ENCODE measurements at places on chromosomes 6 and 20.

GRCh38 chr20:19778404-19778803 is 20.3 kb downstream of the RIN2 start:
- no peak for DNase-seq

GRCh38 chr20:32271620-32272019 is 5.8 kb upstream of the KIF3B start:
- no peak for DNase-seq

DNA sequence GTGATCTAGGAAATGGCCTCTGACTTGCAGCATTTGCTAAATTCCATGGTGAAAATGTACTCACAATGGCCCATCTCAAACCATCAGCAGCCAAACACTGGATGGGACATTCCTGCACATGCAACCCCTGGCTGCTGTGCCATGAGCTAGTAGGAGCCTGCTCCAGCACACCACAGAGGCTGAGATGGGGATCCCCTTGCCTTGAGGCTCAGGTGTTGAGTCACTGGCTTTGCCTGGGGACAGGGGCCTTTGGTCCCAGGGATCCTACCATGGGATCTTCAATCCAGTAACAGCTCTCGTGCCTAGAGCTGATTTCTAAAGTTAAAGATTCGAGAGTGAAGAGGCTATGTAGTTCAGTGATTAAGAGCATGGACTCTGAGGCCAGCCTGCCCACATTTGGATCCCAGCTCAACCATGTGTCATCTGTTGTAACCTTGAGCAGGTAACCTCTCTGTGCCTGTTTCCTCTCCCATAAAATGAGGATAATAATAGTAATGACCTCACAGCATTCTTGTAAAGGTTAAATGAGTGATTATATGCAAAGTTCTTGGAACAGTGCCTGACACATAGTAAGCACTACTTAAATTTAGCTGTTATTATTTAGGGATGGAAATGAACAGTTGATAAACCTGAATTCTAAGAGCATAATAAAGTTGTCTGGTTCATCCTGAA is 16.4 kb downstream of the FOXQ1 start:
- no peak for DNase-seq

DNA sequence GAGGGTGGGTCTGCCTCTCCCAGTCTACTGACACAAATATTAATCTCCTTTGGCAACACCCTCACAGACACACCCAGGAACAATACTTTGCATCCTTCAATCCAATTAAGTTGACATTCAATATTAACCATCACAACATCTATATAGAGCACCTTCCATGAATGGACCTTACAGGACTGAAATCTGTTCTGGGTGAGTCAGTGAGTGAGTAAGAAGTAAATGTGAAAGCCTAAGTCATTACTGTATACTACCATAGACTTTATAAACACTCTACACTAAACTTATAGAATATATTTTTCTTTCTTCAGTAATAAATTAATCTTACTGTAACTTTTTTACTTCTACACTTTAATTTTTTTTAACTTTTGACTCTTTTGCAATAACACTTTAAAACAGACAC is 993.8 kb upstream of the MAP3K7 start:
- no peak for DNase-seq

DNA sequence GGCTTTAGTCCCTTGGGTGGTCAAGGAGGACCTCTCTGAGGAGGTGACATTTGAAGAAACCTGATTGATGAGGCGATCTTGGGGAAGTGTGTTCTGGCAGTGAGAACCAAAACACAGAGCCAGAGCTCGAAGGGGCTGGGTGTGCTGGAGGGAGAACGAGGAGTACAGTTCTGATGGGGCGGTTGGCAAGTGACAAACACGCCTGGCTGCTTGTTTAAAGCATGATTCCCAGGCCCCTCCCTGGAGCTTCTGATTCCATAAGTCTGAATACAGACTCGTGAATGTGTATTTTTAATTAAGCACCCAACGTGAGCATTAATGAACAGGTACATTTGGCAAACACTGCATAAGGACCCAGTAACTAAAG is 886 bp upstream of the NFATC2 start:
- no peak for DNase-seq
